Stimulated activated CD8-positive, alpha-beta memory T cell treated with anti-CD3 and anti-CD28 coated beads, Interleukin-15, amount 100 ng/mL, for 1 hour (primary cell): ENCODE measurements at places on chromosomes 7 and 10.

DNA sequence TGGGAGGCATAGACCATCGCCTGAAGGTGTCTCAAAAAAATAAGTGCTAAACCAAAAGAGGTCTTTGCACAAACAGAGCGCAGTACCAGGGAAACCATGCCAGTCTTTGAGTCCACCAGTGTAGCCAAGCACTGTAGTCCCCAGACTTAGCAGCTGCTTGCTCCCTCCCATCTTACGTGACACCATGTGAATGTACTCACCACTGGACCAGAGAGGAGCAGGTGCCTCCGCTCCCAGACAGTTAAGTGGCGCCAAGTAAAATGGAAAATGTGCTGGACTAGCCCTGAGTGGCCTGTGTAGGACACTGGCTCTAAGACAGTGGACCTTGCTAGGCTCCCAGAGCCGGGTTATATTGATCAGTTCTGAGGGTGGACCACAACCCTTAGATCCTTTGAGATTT lies 47.7 kb upstream of the PLEKHA1 start:
- DNase-seq: no peak

DNA sequence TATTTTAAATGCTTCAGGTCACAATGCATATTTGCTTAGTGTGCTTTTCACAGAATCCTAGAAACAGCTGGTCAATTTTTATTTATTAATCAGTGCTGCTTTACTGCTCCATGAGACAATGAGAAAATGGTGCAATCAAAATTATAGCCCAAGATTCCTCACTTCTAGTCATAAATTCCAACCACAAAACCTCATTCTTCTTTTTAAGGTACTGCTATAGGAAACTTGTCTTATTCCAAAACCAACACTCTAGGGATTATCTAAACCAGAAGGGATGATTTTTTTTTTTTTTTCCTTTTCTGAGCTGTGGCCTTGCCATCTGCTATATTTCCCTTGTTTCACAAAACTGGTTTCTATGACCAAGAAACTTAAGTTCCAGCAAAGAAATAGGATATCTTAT lies 64.0 kb upstream of the SEMA3A start:
- no peak for DNase-seq

DNA sequence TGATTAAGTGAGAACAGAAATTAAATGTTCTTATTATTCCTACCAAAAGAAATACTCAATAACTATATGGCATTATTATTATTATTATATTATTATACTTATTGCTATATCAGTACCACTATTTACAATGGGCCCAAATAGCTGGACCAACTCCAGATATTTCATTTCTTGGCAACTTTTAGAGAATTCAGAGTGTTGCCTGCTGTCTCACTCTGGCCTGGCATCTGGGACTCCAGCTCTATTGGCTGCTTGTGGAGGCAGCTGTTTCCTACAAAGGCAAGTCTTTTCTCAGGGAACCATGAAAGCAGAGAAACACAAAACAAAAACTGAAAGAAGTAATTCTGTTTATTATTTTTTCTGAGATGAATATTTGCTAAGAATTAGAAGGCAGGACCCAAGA lies 105.1 kb upstream of the SORCS1 start:
- DNase-seq: no peak

- DNase-seq: no peak
Measured at GRCh38 chr7:42175834-42176723, 60.9 kb downstream of the GLI3 start.

DNA sequence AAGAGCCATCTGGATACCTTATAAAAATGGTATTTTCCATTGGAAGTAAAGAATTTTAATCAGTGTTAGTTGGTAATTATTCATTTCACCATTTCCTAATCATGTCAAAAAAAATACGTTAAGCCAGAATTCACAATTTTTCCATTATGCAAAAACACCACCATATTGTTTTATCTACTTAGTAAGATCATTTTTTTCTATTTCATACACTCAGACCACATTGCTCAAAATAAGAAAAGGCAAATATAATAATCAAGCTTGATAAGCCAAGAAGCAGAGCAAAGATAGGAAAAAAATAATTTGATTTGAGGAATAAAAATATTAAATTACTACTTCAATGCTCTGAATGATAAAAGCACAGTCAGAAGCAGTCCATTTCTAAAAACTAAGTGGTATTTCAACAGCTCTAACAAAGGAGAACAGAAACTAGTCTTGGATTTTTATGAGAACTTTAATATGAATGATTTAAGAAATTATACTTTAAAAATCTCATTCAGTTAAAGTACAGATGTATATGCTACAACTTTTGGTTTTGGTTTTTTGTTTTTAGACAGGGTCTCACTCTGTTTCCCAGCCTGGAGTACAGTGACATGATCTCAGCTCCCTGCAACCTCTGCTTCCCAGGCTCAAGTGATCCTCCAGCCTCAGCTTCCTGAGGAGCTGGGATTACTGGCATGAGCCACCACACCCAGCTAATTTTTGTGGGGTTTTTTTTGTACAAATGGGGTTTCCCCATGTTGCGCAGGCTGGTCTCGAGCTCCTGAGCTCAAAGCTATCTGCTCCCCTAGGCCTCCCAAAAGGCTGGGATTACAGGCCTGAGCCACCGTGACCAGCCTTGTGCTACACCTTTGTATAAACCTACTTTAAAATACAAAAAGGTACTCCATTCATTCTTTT lies 46.6 kb downstream of the LRRN3 start:
- DNase-seq: no peak

- DNase-seq: no peak
Measured at GRCh38 chr10:22230158-22230833, 12.5 kb upstream of the EBLN1 start.

DNA sequence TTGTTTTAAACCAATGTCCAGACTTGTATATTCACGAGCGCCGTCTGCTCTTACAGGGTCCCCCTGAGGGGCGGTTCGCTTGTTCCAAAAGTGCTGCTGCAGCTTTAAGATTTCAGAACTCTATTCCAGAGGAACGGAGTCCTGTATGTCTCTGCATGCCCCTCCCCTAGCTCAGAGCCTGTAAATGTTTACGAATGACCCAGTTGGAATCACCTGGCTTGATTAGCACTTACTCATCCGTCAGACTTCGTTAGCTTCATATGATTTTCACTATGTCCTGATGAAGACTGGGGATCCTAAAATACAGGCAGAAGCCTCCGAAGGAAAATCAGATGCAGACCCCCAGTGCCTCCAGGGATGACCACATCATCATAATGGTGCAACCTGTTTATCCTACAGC lies 4.5 kb upstream of the CHST15 start:
- DNase-seq: no peak

GRCh38 chr7:77538281-77539212 lies 1.5 kb downstream of the PTPN12 start:
- no peak for DNase-seq

DNA sequence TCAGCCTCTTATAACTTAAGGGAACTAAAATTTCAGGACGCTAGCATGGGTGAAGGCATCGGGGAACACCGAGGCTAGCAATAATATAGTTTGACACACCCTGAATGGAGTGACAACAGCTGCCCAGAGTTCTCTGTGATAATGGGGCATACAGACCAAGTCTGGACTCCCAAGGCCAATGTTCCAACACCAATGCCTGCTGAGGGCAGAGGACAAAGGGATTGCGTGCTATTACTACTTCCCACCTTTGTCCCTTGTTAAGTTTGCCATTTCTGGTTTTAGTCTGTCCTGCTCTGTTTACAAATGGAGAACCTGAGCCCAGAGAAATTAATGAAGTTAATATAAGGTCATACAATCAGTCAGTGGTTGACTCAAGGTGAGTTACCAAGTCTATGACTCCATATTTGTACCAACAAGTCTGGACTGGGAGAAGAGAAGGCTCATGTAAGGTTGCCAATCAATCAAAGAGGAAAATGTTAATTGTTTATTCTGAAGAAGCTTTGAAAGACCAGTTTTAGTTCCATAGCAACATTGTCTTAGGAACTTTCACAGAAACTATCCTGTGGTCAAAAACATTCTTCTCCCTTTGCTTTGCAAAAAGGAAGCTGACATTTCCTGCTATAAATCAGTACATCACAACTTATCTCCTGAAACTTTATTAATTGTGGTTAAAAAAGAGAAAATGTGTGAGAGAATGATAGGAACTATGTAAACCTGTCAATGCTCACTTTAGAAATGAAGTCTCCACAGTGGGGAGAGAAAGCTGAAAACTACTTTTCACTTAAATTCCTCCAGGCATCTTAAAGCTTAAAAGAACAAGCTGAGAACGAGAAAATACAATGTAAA lies 74.5 kb downstream of the CCDC6 start:
- no peak for DNase-seq

DNA sequence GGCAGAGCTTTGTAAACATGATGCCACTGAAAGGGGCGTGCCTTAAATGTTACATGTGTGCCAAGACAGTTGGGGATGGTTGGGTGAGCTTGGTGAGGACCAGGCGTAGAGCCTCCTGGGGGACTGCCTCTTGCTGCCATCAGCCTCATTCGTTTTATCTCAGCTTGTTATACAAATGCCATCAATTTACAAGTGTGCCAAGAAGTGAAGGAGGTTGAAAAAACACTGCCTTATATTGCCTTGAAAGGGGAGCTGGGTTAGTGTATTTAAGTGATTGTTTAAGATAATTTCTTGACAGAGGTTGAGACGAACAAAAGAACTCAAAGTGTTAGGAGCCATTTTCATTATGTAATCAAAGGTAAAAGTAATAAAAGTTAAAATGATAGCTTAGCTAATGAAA lies 354.7 kb downstream of the PHTF2 start:
- no peak for DNase-seq

- DNase-seq: no peak
Measured at GRCh38 chr7:41058986-41059741, 643.7 kb downstream of the INHBA start.

DNA sequence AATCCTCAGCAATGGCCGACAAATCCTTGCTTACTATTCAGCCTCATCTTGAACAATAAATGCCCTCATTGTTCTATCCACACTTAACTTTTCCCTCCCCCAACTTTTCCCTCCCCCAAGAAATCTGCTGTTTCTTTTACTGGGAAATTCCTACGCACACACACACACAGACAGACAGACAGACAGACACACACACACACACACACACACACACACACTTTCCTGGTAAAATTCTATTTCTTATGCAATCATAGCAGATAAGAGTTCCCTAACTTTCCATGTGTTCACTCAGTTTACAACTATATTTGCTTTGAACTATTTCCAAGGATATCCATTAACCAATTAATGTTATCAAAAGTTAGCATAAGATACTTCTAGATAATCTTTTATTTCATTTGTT lies 52.9 kb downstream of the RELN start:
- no peak for DNase-seq

GRCh38 chr7:69196593-69196992 lies 401.7 kb upstream of the AUTS2 start:
- no peak for DNase-seq

GRCh38 chr10:132593389-132593788 lies 55.8 kb downstream of the INPP5A start:
- no peak for DNase-seq

DNA sequence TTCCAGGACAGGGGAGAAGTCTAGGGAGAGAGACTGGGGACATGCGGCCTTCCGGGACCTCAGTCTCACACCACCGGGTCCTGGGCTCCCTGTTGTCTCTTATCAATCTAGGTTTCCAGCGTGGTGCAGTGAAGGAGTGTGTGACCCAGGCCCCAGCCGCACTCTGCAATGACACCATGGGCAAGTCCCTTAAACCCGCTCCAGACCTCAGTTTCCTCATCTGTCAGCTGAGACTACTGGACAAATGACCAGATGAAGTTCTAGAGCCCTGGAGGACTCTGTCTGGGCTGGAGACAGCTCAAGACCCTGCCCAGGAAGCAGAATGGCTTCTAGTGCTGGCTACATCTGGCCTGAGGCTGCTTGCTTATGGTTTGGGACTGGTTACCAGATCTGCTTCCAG lies 20.1 kb upstream of the EIF5AL1 start:
- DNase-seq: no peak

- no peak for DNase-seq
Measured at GRCh38 chr10:70760271-70760787, 24.8 kb downstream of the TBATA start.

GRCh38 chr7:135186841-135187253 lies 16.3 kb upstream of the CYREN start:
- no peak for DNase-seq

DNA sequence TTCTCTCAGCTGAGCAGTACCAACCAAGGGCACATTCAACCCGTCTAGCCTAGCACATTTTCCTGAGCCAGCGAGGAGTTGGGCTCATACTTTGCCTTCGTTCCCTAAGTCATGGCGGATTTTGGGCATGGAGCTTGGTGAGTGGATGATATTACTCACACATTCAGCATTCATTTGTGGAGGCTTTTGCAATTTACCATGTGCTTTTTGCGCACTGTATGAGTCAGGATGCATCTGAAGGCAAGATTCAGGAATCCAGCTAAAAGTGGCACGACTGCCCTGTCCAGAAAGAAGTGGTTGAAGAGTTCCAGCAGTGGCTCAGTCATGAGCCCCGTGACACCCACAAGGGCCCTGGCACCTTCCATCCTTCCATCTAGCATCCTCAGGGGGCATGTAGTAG lies 24.2 kb upstream of the MGMT start:
- no peak for DNase-seq

DNA sequence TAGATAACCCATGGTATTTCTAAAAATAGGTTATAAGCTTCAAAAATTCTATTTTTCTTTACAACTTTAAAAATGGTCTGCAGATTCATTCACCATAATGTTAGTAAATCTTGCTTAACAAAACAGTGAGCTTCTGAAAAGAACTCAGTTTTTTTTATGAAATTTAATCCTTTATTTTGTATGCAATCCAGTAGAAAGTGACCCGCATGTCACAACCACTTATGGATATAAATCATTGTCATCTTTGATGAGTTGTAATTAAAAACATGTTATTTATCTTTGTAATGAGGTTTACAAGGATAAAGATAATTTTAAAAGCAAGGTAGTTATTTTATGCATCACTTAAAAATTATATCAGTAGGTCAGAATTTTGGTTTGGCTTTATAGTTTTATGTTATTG lies 173.5 kb upstream of the SEMA3A start:
- DNase-seq: no peak

DNA sequence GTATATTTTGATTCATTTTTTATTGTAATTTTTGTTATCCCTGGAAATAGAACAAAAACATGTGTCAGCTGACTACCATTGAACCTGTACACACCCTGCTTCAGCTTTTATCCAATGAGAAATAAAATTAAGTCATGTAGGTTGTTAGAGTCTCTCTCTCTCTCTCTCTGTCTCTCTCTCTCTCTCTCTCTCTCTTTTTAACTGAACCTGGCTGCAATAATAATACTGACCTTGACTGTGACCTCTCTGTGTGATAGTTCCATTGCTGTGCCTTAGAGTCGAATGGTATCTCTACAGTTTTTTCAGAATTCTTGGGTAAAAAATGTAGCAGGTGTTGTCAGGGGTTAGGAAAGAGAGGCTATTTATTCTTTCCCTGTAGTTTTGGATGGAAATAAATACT lies 637.8 kb downstream of the CNTNAP2 start:
- no peak for DNase-seq

DNA sequence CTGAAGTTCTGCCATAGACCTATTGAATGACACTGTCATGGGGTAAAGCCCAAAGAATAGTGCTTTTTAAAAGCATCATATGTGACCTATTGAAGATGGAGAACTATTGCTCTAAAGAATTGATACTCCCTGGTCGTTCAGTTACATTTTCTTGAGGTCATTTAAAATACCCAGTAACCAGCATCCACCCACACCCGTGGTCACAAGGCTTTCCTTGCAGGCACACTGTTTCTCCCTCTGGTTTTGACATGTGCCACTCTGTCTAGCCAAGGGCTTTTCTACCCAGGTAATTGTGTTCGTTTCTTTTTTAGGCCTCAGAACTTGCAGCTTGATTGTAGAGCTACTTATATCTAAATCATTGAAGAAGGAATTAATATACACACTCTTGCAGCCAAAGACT lies 68.3 kb upstream of the LYZL2 start:
- no peak for DNase-seq
